ENCODE measurements at places on chromosomes 1 and 21.

DNA sequence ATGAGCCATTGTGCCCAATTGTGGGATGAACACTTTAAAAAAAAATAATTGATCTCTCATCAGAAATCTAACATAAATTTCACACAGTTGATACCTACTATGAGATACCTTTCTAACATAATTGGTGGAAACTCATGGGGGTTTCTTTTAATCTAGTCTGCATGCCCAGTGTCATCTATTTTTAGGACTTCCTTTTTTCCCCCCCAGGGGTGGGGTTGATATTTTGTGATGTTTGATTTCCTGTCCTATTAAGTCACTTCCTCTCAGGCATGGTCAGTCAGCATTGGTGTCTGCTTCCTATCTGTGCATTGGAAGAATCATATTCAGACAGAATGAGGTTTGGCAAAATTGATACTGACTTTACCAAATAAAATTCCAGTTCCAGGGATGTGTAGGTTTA, 21.5 kb downstream of the NFYC start:
- no peak for DNase-seq

DNA sequence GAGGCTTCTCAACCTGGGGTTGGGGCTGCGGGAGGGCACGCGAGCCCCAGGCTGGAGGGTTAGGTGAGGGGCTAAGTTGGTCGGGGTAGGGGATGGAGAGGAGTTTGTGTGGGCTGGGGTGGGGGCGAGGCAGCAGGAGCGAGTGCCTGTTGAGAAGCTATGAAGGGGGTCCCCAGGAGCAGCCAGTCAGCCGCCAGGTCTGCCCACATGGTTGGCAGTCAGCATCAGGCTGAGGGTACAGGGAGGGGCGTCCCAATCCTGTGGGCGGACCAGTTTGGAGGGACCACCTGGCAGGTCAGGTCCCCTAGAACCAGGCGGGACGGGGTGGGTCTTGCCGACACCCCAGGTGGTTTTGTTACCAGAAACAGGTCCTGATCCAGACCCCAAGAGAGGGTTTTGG, 400 bp upstream of the TRIM17 start:
- DNase-seq, result no peak

GRCh38 chr1:166700696-166701095, 138.6 kb upstream of the POGK start:
- DNase-seq, result no peak

GRCh38 chr1:114114185-114115094, 39.2 kb downstream of the SYT6 start:
- DNase-seq, result no peak

GRCh38 chr1:39542924-39543323, 33.7 kb downstream of the PABPC4 start:
- no peak for DNase-seq

GRCh38 chr1:101188331-101188730, 48.5 kb upstream of the S1PR1 start:
- DNase-seq, result no peak

GRCh38 chr21:32770871-32771523, 558 bp downstream of the PAXBP1 start:
- DNase-seq, result peak; percentile 7

- no peak for DNase-seq
Observed at GRCh38 chr1:67542747-67543146, 112.5 kb upstream of the SERBP1 start.
